ENCODE measurements at places on chromosomes 5 and 9.

DNA sequence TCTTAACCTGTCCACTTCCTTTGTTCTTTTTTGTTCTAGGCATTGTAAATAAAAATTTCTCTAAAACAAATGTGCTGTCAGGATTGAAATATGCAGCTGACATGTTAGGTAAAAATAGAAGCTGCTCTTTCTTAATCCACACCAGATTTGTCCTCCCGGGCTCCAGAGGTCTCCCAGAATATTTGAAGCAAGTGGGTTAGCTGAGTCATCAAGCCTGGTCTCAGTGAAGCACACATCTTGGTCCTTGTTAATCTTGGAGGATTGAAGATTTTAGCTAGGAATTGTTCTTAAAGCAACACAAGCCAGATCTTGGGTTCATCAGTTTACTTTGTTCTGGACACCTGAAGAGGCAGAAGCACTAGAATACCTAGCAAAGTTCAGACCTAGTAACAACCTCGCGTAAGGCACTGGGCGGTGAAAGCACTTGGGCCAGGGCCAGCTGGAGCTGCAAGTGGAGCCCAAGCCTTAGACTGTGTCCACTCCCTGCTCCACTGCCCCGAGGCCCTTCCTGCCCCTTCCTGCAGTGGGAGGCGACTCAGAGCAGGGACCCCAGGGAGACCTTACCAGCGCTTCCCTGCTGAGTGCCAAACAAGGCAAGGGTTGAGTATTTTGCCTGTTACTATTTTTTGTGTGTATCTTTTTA lies 36.5 kb downstream of the HABP4 start:
- no peak for DNase-seq

- peak; percentile 78 for DNase-seq
Measured at GRCh38 chr5:7745882-7746610, 104.9 kb downstream of the CFAP90 start.

DNA sequence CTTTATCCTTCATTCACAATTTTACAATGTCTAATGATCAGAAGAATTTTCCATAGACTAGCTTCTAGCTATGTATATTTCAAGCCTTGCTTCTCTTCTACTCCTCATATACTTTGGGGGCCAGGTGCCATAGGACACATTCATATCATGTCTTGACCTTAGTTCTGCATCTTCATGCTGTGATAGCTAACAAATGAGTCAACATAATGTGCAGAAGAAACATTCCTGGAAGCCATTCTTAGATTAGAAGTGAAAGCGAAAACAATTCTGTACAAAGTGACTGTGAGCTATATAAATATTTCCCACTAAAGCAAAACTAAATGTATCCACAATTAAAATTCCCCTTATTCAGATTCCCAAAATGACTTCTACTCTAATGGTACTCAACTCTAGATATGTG lies 320.2 kb upstream of the NREP start:
- DNase-seq, result no peak

DNA sequence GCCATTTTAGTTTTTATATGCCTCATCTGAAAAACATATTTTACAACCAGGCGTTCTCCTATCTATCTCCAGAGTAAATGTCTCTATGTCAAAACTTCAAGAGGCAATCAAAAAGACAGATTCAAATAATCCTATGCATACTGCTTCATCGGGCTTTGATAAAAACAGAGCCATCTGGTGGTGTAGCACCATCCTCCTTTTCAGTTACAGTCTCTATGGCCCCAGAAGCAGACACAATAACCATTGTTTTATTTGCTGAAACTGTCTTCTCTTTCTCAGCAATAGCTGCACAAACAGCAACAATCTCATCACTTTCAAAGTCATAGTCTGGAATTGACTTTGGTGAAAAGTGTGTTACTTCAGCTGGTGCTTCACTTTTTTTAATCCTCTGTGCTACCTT lies 36.3 kb downstream of the PTGER4 start:
- DNase-seq, result peak; percentile 38

DNA sequence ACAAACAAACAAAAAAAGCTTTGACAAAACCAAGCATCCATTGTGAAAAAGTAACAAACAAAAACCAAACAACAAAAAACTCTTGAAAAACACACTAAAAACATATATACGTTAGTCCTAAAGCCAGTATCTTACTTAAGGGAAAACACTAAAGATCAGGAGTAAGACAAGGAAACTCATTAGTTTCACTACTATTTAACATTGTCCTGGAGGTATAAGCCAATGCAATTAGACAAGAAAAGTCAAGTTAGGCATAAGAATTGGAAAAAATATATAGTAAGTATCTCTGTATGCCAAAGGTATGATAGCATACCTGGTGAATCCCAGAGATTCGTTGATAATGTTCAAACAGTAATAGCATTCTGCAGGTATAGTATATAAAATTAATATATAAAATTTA lies 21.8 kb upstream of the UBTD2 start:
- DNase-seq, result no peak

DNA sequence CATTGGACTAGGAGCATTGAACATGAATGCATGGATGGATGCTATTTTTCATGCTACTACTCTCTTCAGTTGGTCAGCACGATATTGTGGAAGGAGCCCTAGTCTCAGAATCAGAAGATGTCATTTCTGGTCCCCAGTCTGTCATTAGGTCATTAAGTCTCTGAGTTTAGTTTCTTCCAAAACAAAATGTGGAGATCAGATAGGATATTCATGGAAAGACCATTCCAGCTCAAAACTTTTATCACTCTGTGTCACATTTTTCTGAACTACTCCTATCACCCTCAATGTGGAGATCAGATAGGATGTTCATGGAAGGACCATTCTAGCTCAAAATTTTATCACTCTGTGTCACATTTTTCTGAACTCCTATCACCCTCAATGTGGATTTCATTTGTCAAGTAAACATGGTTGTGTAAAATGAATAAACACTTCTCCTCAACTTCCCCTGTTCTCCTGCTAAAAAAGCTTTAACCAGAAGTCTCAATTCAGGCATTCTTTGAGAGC lies 296.8 kb downstream of the MRPS30 start:
- no peak for DNase-seq

GRCh38 chr9:80792726-80793125 lies 896.6 kb downstream of the TLE1 start:
- DNase-seq, result no peak

DNA sequence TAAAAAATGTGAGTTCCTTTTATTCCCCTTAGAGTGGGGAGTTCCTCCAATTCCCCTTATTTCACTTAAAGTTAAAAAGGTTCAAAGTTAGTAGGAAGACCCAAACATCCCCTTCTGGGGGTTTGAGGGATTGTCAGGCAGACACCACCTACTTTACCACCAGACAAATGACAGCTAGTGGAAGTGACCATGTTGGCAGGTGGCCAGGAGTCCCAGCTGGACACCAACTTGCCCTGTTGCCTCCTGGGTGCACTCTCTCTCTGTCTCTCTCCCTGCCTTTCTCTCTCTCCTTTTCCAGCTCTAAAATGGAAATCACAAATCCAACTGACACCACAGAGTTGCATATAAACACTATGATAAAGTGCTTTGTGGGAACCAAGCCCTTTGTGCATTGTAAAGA lies 307.7 kb upstream of the TLE4 start:
- no peak for DNase-seq

- no peak for DNase-seq
Measured at GRCh38 chr5:41648996-41649395, 138.6 kb upstream of the PLCXD3 start.

GRCh38 chr5:151899399-151899798 lies 25.3 kb downstream of the GLRA1 start:
- no peak for DNase-seq

GRCh38 chr5:6592601-6593000 lies 40.2 kb downstream of the NSUN2 start:
- peak; percentile 49 for DNase-seq

DNA sequence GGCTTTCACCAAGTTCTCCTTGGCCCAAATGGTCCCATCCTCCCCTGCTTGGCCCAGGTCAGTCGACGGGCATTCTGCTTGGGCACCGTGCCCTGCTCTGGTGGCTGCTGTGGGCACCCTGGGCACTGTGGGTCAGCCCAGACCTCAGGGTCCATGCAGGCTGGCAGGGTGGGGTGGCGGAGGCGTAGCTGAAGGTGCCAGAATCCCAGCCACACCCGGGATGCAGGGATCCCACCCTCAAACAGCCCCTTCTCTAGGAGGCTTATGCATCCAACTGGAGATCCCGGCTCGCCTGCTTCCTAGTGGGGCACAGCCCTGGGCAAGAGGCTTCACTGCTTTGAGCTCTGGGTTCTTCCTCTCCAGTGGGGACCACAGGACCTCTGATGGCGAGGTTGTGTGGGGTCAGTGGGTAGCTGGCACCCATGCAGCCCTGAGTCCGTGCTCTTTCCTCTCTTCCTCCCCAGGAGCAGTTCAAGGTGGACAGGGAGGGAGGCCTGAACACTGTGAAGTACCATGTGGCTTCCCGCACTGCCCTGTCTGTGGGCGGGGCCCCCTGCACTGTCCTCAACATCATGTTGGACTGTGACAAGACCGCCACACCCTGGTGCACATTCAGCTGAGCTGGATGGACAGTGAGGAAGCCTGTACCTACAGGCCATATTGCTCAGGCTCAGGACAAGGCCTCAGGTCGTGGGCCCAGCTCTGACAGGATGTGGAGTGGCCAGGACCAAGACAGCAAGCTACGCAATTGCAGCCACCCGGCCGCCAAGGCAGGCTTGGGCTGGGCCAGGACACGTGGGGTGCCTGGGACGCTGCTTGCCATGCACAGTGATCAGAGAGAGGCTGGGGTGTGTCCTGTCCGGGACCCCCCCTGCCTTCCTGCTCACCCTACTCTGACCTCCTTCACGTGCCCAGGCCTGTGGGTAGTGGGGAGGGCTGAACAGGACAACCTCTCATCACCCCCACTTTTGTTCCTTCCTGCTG lies 9.4 kb downstream of the B4GALT7 start:
- no peak for DNase-seq

DNA sequence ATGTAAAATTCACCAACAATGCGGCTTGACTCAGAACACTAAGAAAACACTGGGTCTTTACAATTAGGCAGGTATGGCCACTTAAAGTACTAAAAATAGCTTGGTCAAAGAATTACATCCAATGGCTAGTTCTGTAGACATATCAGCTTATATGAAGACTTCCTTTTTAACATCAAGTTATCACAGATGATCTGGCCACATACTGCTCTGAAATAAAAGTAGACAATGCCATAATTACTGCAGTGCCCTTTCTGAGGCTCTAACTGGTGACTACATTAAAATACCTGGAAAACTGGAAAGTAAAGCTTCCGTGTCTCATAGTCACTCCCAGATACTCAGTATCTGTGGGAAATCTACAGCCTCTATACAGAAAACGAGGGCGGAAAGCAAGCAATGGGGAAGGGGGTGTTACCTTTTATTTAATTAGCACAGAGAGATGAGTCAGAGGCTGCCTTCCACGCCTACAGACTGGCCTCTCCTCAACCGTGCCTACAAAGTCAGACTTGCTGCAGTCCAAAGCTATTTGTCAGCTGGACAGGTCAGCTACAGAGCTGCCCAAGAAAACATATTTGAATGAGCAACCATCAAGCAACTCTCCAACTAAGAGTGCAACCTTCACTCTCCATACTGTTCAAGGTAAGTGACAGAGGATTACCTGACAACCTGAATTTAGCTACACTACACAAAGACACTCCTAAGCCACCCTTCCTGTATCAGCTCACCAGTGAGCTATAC lies 8.7 kb downstream of the SERINC5 start:
- DNase-seq, result peak; percentile 99

DNA sequence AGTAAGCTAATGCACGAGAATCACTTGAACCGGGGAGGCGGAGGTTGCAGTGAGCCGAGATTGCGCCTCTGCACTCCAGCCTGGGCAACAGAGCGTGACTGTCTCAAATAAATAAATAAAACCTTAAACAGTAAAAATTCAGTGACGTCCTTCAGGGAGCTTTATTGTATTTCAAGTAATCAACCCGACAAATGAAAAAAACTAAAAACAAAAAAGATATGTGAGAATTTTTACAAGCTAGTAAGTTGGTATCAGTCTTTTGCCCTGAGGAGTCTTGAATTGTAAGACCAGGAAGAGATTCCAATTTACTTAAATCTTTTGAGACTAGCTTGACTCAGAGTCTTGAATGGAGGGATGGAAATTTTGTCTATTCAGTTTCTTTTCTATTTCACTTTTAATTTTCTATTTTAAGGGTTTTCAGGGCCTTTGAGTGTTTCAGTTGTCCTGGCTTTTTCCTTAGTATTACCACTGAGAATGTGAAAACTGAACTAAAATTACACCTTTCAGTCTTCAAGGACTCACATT lies 126.0 kb upstream of the DHFR start:
- no peak for DNase-seq

DNA sequence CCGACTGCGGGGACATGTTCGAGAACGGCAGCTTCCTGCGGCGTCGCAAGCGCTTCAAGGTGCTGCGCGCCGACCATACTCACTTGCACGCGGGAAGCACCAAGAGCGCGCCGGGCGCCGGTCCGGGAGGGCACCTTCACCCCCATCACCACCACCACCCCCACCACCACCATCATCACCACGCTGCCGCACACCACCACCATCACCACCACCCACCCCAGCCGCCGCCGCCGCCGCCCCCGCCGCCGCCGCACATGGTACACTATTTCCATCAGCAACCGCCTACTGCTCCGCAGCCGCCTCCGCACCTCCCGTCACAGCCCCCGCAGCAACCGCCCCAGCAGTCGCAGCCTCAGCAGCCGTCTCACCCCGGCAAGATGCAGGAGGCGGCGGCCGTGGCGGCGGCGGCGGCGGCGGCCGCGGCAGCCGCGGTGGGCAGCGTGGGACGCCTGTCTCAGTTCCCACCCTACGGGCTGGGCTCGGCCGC lies 514 bp downstream of the FOXB2 start:
- no peak for DNase-seq
